ENCODE measurements at places on chromosomes 4 and X. TPM values are rescaled to one million over a fixed set of nuclear protein-coding genes. Genes with fewer than 3 reads are reported as not detected.

DNA sequence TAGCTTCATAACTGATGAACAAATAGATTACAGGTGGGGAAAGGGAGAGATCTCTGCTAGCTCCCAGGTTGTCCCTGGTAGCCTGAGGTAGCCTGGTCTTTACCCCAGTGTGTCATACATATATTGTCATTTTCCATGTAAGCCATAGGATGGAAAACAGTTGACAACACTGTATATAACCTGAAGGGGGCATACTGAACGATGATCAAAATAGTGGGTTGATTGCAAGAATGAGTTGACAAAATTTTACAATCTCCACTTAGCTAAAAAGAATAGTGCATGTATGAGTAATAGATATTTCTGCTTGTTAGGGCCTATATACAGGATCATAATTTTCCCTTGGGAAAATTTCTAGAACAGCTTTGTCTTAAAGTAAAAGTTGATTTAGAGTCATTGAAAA lies 304.1 kb upstream of the HAND2 start:
- DNase-seq = no peak

DNA sequence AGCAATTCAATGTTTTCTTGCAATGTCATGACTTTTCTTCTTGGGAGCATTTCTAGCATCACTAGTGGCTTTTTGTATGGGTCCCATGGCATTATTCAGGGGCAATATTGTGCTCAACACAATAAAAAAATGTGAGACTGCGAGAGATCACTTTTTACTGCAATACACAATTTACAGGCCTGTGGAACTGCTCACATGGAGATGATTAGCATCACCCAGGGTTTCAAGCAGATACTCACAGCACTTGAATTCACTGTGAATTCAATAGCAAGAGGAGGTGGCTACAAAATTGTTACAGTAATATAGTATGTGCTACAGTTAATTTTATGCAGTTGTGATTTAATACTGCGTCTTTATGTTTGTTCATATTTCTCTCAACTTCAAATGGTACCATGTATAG lies 50.4 kb downstream of the TBC1D19 start:
- no peak for DNase-seq

- DNase-seq = no peak
Observed at GRCh38 chr4:144862210-144862609, 216.3 kb downstream of the HHIP start.

DNA sequence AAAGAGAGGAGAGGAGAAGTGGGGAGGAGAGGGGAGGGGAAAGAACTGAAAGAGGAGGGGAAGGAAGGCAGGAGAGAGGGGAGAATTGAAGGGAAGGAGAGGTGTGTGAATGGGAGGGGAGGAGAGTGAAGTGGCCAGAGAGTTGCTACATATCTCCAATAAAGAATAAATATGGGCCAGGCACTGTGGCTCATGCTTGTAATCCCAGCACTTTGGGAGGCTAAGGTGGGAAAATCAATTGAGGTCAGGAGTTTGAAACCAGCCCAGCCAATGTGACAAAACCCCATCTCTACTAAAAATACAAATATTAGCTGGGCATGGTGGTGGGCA lies 482.4 kb downstream of the NAF1 start:
- no peak for DNase-seq

- no peak for DNase-seq
Observed at GRCh38 chr4:27154706-27155105, 294.1 kb downstream of the STIM2 start.

- DNase-seq = no peak
Observed at GRCh38 chr4:69849297-69849696, 10.6 kb downstream of the SULT1E1 start.

DNA sequence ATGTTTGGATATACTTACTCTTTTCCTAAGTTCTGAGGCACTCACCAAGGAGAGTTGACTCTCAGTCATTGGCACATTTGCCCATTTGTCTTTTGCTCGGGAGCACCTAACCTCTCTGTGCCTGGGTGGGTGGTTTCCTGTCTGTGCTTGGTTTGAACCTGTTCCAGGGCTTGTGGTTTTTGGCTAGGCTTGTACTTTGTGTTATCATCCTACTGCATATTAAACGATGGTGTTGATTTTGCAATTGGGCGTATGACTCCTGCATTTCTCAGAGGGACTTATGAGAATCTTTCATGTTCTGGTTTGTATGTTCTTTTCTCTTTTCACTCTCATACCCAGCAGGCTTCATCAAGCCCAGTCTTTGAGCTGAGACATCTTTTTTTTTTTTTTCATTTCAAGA lies 161.7 kb downstream of the BTC start:
- DNase-seq = no peak

GRCh38 chrX:116285501-116285900 lies 115.0 kb downstream of the AGTR2 start:
- DNase-seq = no peak

GRCh38 chr4:1399508-1400190 lies 6.6 kb downstream of the NKX1-1 start:
- DNase-seq = peak; percentile 25

GRCh38 chr4:162706051-162706450 lies 460.6 kb downstream of the NAF1 start:
- DNase-seq = no peak

BMX gene
- 4.2 TPM for total RNA-seq

HSFX2 gene
- total RNA-seq = 0.24 TPM

TRO gene
- 4.5 TPM for total RNA-seq
